ENCODE measurements at places on chromosomes 5 and 9.

DNA sequence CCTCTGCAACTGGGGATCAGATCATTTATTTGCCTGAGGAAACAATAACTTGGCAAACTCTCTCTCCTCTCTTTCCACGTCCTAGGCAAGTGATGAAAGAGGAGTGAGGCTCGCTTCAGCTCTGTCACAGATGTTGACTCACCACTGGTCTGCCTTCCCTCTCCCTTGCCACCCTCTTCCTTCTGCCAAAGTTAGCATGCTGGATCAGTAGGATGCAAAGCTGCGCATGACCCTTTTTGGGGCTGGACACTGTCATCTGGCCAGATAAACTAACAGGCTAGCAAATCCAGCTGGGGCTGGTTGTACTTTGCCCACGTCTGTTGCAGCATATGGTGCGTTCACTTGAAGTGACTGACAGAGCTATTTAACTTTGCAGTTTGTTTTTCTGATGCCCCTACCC lies 36.2 kb upstream of the SMARCA2 start:
- no peak for DNase-seq

DNA sequence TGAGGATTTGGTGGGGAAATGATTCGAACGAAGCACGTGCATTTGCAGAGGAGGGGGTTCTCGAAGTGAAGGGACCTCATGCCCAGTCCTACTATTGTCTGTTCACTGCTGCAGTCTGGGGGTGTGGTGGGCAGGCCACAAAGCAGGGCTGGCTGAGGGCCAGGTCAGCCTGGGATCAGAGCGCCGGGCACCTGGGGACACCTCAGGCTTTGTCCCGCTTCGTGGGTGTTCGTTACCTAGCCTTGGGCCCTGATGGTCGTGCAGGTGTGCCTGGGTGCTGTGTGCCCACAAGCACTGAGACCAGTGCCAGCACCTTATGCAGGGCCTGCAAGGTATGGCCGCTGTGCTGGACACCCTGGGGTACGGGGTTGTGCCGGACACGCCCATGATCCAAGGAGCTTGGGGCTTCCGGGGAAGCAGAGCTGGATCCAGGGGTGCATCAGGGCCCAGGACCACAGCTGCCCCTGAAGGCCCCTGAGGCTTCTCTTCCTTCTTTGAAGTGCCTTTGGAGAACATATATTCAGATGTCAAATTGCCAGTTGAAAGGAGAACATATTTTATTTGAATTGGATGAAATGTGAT lies 80.6 kb downstream of the COL5A1 start:
- DNase-seq: no peak

- no peak for DNase-seq
Observed at GRCh38 chr5:1002836-1003235, 5.8 kb upstream of the NKD2 start.

DNA sequence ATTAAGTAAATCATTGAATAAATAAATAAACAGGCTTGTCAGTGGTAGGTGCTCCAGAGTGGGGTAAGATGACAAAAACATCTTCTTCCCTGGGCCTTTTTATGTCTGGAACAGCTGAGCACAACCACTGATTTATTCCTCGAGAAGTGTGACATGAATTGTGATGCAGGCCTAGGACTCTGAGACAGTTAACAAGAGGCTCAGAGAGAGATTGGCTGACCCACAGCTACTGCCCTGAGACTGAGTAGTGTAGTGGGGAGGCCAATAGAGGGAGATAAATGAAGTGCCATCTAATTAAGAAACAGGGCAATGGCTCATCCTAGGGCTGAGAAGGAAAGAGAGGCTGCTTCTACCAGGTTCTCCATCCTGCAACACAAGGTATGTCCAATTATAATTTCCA lies 369.3 kb upstream of the TRPC7 start:
- no peak for DNase-seq

GRCh38 chr5:66469684-66470083 lies 126.5 kb upstream of the MAST4 start:
- DNase-seq: no peak

DNA sequence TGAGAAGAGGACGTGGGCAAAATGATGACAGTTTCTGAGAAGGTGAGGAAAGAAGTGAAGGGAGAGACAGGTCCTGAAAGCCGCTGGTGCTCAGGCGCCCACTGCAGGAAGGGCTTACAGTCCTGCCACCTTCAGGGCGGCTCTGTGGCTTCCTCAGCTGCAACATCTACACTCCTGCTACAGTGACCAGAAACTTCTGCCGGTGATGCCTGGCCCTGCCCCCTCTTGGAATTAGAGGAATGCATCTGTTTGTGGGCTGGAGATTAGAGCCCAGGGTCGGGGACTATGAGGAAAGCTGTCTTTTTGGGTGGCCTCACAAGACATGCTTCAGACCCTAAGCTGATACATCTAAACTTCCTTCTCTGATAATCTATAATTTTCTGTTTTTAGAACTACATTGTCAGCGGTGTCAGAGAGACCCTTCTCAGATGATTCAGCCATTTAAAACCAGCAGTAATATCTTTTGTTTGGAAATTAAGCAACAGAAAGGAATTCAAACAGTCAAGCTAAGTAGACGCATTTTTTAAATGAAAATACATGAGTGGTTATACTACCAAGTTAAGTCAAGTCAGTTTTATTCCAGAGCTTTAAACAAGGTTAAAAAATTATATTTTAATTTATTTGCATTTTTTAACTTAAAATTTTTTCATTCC lies 30.4 kb downstream of the PRDM6 start:
- DNase-seq: peak; percentile 94

DNA sequence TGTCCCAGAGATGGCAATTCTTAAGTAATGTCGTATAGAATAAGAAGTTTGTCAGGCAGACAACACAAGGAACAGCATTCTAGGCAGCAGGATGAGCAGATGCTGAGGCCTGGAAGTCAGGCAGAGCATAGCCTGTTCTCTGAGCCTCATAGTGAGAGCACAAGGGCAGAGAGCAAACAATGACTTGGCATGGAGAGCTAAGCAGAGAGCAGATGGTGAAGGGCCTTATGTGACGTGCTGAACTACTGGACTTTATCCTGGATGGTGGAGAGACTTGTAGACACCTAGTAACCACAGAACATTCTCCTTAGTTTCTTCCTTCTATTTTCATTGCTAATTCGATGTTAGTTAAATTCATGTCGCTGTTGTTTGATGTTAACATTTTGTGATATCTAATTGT lies 60.1 kb downstream of the KCTD16 start:
- DNase-seq: no peak

GRCh38 chr9:106587042-106587441 lies 275.9 kb upstream of the ZNF462 start:
- DNase-seq: no peak

DNA sequence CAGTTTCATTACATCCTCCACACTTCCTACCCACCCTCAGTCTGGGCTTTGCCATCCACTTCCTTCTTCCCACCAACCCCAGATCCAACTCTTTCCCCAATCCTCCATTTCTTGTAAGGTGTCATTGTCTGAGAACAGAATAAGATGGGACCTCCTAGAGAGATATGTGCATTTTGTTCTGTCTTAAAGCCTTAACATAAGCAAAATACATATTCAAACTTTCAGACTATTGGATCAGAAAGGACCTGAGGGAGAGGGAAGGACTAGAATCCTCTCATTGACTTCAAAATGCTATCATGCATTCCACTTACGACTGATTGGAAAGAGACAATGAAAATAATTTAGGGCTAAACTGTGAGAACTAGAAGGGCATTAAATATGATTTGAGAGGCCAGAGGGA lies 43.0 kb downstream of the AGXT2 start:
- no peak for DNase-seq

DNA sequence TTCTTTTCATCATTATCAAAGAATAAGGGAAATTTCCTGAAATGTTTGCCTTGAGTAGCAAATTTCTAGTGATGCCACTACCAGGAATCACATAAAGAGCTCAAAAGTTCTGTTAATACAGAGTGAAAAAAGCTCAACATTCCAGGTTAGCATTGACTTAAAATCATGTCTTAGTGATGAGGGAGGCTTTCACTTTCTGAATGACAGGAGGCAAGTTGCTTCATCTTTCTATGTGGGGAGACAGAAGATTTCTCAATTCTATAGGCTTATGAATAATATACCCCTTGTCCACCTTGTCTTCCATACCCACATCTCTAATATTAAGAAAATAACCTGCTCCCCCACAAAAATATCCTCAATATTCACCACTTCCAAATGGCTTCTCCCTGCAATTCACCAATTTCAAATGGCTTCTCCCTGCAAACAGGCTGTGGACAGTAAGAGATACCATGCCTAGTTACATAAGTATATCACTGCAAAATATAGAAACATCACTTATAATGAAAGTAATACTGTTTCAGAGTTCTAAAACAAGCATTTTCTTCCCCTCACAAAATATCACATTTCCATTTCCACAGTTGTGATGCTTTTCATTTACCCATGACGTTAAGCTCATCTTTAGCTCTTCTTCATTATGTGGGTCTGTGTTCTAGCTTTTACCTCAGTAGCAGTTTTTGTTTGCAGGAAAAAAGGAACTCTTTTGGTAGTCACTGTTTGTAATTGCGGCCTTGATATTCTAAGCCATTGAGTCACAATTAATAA lies 2.2 kb upstream of the JAK2 start:
- DNase-seq: no peak

- DNase-seq: no peak
Observed at GRCh38 chr5:149614034-149614907, 33.0 kb downstream of the ARHGEF37 start.

- DNase-seq: peak; percentile 27
Observed at GRCh38 chr5:116084287-116084691, 536 bp upstream of the COMMD10 start.

GRCh38 chr5:173297813-173298212 lies 30.4 kb downstream of the STC2 start:
- DNase-seq: no peak

- no peak for DNase-seq
Observed at GRCh38 chr5:82365026-82365425, 86.9 kb upstream of the RPS23 start.

GRCh38 chr5:180313677-180314505 lies 22.0 kb upstream of the MAPK9 start:
- DNase-seq: no peak

DNA sequence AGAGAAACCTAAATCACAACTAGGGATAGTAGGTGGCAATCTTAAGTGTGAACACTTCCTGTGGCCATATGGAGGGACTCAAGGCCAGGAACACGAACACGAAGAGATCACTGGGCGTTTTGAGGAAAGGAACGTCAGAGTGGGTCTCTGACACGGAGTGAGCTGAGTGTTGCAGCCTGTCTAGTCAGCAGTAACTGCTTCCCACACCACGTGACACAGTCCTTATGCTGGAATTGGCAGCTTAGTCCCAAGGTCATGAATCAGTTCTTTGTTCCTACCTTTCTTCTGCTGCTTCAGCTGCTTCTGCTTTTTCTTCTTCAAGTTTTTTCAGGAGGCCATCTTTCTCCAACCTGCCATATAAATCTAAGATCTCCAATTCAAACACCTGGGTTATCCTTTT lies 18.2 kb downstream of the SPACA9 start:
- no peak for DNase-seq

DNA sequence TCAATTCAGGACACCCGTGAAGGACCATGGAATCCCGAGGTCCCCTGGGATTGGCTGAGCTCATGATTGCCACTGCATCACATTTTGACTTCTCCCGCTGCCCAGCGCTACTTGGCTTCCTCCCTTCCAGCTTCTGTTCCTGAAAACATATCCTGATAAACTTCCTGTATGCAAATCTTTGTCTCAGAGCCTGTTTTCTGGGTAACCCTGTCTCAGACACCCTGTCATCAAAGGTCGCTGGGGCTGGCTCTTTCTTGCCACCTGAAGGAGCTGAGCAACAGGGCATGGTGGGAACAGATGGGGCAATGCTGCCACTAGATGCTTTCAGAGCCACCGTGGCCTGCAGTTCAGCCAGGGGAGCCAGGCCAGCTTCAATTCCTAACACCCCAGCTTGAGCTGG lies 154.3 kb upstream of the TBC1D2 start:
- no peak for DNase-seq

- DNase-seq: no peak
Observed at GRCh38 chr9:115808695-115809094, 344.9 kb upstream of the PAPPA start.

- no peak for DNase-seq
Observed at GRCh38 chr9:22454016-22454415, 7.4 kb downstream of the DMRTA1 start.

GRCh38 chr5:173123416-173123815 lies 20.9 kb upstream of the BNIP1 start:
- DNase-seq: no peak

Data from ELF-1 (cell line).